Motor neuron (in vitro differentiated cells): ENCODE measurements at places on chromosomes 3 and 15. TPM values are rescaled to one million over a fixed set of nuclear protein-coding genes. Genes with fewer than 3 reads are reported as not detected.

DNA sequence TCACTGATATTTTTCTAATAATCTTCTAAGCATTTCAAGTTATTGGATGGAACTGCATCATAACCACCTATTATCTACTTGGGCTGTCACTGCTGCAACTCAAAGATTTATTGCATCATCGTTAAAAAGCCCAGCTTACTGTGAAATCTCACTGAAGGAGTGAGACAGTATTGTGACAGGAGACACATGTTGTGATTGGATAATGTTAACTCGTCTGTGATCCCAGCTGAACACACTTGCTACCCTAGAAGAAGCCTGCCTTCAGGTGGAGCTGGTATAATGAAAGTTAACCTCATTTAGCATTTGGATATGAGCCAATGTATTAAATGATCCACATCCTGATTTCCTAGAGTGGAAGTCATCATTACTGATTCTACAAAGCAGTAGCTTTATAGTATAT is 138.1 kb downstream of the MAP2K5 start:
- ATAC-seq, result peak; percentile 67

DNA sequence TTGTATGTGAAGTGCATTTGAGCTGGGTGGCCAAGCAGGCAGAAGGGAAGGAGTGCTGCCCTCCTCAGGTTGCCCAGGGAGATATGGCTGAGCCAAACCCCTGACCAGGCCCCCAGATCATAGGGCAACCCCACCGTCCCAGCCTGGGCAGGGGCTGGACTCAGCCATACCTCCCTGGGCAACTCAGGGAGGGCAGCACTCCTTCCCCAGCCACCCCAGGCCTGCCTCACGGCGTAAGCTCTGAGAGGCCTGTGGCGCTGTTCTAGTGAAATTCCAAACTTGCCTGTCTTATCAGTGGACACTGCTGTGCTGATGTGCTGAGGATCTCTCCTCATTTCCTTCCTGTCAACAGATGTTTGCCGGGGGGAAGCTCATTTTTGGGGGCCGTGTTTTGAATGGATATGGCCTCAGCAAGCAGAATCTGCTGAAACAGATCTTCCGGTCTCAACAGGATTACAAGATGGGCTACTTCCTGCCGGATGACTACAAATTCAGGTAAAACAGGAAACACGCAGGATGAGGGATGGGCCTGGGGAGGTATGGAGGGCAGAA is 57.6 kb upstream of the FGD5 start:
- no peak for ATAC-seq

GRCh38 chr15:50605462-50605861 is 59.0 kb upstream of the USP50 start:
- ATAC-seq, result no peak

DNA sequence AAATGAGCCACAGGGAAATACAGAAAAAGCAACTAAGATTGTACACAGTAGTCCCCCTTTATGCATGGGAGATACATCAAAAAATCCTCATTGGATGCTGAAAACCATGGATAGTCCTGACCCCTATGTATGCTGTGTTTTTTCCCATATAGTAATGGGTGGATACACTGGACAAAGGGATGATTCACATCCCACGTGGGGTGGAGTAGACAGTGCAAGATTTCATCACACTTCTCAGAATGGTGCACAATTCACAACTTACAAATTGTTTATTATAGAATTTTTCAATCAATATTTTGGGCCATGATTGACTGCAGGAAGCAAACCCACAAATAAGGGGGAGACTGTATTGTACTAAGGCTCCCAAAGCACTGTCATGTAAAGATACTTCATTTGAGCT is 224.4 kb upstream of the STRIT1 start:
- ATAC-seq, result peak; percentile 51

GRCh38 chr3:124360563-124360962 is 368.6 kb upstream of the ROPN1 start:
- peak; percentile 81 for ATAC-seq

GRCh38 chr15:99416191-99417188 is 149.3 kb upstream of the MEF2A start:
- no peak for ATAC-seq

DNA sequence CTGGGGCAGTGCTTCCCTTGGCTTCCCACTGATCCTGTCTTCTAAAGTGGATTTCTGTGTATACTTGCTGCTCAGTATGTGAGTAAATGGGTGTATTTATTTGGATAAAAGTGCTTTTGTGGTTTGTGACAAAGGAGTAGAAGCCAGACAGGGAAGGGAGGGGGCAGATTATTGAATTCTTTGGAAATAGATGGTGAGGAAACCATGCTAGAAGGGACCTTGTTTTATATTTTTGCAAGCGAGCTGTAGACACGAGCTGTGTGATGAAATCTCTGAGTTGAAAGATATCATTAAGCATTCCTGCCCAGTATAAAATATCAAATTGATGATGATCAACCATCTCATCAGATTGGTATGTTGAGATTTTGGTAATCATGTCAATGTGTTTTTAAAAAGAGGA is 68.9 kb downstream of the DUT start:
- no peak for ATAC-seq

DNA sequence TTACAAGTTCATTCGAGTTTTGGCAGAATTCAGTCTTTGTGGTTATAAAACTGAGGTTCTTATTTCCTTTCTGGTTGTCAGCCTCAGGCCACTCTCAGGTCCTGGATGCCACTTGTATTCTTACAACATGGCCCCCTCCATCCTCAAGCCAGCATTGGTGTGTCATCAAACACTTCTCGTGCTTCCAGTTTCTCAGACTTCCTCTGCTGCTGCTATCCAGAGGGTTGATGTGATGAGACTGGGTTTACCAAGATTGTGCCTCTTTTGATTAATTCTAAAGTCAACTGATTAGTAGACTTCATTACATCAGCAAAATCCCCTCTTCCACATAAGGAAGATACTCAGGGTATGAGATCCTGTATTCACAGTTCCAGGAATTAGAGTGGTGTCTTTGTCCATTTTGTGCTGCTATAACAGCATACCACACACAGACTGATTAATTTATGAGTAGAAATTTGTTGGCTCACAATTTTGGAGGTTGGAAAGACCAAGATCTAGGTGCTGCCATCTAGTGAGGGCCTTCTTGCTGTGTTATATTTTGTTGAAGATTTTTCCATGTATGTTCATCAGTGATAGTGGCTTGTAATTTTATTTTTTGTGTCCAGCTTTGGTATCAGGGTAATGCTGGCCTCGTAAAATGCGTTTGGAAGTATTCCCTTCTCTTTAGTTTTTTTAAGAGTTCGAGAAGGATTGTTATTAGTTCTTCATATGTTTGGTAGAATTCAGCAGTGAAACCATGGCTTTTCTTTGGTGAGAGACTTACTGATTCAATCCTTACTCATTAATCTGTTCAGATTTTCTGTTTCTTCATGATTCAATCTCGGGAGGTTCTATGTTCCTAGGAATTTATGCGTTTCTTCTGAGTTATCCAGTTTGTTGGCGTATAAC is 11.1 kb downstream of the LRCH3 start:
- ATAC-seq, result peak; percentile 46

GRCh38 chr15:36479200-36479896 is 100.1 kb upstream of the CDIN1 start:
- no peak for ATAC-seq

DNA sequence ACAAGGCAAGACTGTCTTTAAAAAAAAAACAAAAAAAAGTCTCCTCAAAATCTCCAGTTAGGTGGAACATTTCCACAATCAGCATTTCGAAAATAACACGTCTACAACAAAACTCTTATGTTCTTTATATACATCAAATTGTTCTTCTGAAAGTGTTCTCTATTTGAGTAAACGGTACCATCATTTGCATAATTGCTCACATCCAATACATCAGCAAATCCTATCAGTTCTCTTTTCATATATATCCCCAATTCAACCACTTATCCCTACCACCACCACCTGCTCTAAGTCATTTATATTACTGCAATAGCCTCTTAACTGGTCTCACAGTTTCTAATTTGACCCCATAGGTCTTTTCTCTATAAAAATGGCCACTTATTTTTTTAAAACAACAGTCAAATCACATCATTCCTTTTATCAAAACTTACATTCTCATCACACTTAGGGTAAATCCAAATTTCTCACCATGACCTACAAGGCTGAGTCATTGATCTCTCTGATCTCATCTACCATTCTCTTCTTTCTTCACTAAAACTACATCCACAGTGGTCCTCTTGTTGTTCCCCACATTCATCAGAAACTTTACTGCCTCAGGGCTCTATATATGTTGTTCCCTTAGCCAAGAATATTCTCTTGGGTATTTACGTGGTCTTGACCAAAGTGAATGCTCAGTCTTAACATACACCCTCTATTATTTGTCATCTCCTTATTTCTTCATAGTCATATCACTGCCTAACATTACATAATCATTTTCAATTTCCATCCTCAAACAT is 237.0 kb downstream of the SCAPER start:
- no peak for ATAC-seq

- ATAC-seq, result no peak
These were observed 620.2 kb downstream of the ZBBX start for GRCh38 chr3:166759736-166760513.

Gene TMEM212
- 0.19 TPM in 1 of 2 replicates, not detected in the other for total RNA-seq

DNA sequence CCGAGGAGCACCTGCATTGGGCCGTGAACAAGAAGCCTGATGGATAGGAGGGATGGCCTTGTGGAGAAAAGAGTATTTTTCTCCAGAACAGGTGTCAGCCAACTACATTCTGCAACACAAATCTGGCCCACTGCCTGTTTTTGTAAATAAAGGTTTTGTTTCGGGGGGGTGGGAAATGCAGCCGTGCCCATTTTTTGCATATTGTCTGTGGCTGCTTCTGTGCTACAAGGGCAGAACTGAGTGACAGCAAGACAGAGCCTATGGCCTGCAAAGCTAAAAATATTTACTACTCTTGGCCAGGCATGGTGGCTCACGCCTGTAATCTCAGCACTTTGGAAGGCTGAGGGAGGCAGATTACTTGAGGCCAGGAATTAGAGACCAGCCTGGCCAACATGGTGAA is 95.9 kb upstream of the AKAP13 start:
- no peak for ATAC-seq

DNA sequence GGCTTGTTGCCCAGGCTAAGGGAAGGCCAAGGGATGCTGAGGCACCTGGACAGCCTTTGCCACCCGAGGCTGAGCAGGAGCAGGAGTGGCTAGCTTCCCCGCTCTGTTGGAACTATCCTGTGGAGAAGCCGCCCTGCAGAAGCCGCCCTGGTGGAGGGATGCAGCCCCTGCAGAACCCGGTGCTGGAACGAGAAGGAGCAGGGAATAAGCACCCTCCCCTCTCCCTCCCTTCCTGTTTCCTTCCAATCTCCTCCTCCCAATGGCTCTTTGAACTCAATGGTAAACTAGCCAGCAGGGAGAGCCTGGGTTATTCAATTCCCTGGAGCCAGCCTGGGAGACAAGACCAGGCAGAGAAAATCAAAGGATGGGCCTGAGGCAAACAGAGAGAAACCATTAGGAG is 11.8 kb upstream of the HRG start:
- peak; percentile 37 for ATAC-seq

Gene SLC9A9
- total RNA-seq, result 0.29 and 0.82 TPM in 2 replicates

DNA sequence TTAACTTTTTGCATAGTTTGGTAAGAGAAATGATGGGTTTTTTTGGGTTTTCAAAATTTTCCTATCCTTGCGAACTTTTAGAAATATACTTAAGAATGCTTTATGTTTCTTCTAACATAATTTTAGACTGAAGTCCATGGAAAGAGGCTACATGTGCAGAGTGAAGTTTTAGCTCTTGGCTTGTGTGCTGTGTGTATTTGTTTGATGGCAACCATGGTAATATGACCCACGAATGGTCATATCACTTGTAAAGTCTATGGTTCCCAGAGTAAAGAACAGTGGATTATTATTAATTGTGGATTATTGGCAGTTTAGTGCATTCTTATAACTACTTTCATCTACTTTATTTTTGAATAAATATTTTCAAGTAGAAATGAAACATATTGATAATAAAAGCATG is 124.0 kb upstream of the GOLGA6L4 start:
- no peak for ATAC-seq

DNA sequence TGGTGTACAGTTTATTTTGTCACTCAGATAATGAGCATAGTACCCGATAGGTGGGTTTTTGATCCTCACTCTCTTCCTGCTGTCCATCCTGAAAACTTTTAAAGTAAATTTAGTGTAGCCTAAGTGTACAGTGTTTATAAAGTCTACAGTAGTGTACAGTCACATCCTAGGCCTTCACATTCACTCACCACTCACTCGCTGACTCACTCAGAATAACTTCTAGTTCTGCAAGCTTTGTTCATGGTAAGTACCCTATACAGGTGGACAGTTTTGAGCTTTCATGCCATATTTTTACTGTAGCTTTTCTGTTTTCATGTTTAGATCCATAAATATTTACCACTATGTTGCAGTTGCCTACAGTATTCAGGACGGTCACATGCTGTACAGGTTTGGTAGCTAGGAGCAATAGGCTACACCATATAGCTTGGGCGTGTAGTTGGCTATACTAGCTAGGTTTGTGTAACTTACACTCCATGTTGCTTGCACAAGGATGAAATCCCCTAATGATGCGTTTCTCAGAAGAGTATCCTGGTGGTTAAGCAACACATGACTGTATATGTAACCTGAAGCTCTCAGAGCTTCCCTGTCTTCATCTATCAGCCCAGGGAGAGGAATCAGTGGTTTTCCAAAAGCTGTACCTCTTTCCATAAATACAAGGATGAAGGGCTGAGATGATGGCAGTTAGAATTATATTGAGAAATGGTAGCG is 87.6 kb upstream of the SLC25A26 start:
- ATAC-seq, result no peak

Gene PYDC2
- not detected in 2 replicates for total RNA-seq
